ENCODE measurements at places on chromosomes 13 and 19.

GRCh38 chr13:51945149-51945548, 66.1 kb downstream of the ATP7B start:
- DNase-seq, result no peak

GRCh38 chr13:74644229-74644628, 510.0 kb upstream of the KLF12 start:
- DNase-seq, result no peak

DNA sequence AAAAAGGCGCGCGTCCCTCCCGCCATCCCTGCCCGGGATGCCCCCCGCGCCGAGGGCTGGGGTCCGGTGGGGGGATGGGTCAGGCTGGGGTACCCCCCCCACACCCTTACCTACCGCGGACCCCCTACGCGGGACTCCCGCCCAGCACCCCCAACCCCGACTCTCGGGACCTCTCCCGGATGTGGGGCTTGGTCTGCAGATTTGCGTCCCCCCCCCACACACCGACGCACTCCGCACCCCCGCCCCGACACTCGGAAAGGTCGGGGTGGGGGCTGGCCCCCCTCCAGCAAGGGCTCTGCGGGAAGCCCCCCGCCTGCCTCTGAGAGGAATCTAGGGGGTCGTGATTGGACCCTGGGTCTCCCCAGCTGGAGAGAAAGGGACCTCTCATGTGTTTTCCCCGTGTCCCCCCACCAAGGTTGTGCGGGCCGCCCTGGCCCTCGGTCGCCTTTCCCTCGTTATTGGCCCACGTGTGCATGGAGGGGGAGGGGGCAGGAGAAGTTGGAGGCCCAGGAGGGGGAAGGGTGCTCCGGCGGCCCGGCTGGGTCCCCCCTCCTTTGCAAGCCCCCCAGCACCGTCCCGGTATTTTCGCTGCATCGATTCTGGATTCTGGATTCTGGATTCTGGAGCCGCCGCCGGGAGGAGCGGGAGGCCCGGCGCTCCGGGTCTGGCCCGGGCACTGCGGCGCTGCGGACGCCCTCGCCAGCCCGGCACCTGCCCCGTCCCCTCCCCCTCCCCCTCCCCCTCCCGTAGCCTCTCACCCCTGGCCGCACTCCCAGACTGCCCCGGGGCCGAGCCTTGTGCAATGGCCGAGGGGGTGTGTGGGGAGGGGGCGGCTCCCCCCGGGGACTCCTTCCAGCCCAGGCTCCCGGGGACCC, 607 bp downstream of the NFIC start:
- no peak for DNase-seq

GRCh38 chr13:106118050-106118449, 417.4 kb downstream of the EFNB2 start:
- no peak for DNase-seq

- no peak for DNase-seq
These were observed 224.0 kb downstream of the GGACT start for GRCh38 chr13:100364591-100364990.

DNA sequence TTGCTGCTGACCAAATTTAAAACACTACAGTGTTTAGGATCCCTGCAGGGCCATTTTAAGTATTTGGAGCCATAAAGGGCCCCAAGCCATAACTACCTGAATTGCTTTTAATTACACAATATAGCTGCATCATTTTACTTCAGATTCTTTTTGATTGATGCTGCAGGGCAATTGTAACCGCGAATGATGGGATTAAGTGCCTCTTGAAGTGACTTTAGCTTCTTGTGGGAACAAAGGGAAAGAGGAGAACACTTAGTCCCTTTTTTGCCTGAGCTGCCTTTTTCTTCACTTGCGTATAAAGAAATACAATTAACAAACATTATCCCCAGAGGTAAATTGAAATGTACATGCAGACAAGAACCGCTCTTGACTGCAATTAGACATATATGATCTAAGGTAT, 228.5 kb downstream of the ZIC5 start:
- no peak for DNase-seq

DNA sequence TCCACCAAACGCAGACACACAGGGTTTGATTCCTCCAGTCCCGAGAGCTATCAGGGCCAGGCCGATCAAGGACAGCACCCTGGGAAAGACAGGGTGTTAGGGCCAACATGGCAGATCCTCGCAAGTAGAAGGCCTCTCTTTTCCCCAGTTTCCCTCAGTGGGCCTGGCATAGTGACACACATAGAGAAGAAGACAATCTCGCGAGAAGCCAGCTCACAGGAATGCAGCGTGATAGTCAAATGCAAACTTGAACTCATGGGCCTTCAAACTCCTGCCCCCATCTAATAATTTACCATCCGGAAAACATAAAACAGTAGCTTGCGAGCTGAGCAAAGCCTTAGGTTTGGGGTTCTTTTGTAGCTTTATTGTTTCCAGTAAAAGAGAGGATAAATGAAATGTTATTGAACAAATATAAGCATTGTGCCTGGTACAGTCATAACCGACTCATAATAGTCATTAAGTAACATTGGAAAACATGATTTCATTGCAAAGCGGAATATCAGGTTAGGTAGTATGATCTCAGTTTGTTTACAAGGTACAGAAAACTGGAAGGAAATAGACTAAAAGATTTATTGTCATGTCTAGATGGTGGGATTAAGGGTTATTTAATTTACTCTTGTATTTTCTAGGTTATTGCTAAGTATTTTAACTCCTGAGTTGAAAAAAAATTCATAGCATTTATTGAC, 30.5 kb downstream of the SLC15A1 start:
- DNase-seq, result no peak

DNA sequence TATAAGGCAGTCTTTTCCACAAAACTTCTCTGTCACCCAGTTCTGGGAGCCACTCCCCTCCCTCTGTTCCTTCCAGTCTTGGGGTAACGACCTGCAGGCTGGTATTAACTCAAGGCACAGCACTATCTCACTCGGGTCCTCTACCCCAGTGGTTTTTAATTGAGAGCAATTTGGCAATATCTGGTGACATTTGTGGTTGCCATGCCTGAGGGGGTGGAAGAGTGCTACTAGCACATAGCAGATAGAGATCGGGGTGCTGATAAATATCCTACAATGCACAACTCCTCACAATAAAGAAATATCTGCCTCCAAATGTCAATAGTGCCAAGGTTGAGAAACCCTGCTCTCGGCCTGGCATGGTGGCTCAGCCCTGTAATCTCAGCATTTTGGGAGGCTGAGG, 117.7 kb upstream of the ABCC4 start:
- no peak for DNase-seq

DNA sequence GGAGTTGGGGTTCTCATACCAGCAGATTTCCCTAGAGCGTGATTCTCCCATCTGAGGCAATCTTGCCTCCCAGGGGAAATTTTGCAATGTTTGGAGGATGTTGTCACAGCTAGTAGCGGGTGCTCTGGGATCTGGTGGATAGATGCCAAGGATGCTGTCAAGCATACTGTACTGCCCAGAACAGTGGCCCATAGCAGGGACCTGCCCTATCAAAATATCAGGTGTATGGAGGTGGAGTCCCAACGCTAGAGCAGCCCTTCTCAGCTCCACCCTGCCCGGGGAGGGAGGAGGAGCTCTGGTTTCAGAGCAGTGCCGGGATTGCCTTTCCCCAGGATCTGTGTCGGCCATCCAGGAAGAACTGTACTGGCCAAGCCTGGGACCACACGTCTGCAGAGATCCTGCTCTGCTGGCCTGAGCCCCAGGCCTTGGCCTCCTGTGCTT, 10.9 kb upstream of the QTRT1 start:
- no peak for DNase-seq

DNA sequence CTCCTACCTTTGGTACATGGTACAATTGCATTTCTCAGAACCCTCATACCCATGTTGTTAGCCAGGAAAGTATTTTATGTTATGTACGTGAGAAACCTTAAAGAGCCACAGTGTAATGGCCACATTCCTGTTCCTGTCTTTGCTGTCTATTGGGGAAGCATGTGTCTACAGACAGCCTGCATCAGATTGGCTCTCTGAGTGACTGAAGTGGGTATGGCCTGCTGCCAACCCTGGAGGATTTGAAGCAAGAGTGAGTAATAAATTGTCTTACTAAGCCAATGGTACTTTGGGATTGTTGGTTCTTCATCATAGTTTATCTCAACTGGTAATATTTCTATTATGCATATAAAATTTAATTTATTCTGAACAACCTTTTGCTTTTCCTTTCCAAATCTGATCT, 574.1 kb downstream of the LMO7 start:
- no peak for DNase-seq

GRCh38 chr19:30106417-30107095, 164.5 kb downstream of the URI1 start:
- no peak for DNase-seq

DNA sequence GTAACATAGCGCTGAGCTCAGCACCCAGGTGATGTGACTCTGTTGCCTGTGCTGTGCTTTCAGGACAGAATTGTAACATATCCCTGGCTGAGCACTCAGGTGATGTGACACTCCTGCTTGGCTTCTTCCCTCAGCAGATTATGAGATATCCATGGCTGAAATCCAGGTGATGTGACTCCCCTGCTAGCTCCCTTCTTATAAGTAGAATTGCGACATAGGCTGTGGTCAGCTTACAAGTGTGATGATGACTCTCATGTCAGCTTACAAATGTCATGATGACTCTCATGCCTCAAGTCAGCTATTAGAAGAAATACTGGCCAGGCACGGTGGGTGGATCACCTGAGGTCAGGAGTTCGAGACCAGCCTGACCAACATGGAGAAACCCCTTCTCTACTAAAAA, 14.3 kb upstream of the ZNF429 start:
- DNase-seq, result no peak
